ENCODE measurements at places on chromosomes 4 and X.

- no peak for DNase-seq
Observed at GRCh38 chr4:129623233-129623875, 527.4 kb downstream of the C4orf33 start.

DNA sequence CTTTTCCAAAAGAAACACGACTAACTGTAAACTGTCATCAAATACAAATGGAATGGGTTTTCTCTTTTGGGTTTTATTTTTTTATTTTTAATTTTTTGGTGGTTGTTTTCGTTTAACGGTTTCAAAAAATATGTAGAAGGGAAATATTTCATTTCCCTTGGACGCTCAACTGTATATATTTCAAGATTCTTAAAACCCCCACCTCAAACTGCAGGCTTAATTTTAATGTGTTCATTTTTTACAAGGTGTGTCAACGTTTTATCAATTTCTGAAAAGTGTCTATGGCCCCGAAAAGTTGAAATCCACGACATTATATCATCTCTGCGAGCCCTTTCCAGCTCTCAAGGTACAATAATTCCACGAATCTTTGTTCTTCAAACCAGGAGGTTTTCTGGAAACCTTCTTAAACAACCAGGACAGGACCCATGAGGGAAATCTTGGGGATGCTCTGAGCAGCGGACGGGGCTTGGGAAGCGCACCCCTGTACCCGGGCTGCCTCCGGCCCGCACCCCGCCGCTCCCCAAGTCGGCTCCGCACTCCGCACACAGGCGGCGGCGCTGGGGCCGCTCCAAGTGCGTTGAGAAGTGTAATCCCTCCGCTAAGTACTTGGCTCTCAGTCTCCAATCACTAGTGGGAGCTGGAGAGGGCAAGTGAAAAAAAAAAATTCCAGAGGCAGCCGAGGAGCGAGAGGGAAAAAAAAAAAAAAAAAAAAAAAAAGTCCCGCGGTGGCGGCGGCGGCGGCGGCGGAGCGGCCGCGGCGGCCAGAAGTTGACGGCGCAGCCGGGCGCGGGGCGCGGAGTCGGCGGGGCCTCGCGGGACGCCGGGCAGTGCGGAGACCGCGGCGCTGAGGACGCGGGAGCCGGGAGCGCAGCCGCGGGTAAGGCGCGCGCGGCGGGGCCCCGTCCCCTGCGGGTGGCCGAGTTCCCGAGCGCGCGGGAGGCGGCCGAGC is at the start of gene BMPR1B:
BMPR1B (plus strand) TSS at position 764 of the 949 bp plus-strand sequence. CDS start 346,470 bp downstream, outside the sequence.
- no peak for DNase-seq

DNA sequence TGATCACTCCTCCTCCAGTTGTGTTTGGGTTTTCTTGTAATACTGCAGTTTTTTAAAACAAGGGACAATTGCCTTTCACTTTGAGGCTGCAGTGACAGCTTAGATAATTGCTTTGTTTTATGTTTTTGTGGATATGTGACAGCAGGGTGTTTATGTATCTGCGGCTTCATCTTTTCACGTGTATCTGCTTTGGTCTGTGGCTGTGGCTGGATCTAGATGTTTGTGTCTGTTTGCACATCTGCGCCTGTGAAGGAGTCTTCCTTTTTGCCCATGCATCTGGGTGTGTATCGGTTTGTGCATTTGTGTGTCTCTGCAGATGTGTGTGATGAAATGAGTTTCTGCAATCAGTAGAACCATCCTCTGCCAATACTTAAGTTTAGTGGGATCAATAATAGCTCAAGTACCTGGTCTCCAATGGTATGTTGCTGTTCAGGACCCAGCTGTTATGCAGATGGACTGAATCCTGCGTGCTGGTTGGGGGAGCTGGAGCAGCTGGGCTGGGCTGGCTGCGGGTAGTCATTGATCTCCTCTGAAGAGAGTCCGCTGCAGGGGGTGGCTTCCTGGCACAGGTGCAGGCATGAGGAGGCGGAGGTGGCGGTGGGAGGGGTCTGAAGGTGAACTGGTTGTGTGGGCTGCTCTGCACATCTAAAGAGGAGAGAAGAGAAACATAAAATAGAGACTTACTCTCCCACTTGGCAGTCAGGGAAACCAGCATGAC is 390.3 kb downstream of the SH2D1A start:
- no peak for DNase-seq

DNA sequence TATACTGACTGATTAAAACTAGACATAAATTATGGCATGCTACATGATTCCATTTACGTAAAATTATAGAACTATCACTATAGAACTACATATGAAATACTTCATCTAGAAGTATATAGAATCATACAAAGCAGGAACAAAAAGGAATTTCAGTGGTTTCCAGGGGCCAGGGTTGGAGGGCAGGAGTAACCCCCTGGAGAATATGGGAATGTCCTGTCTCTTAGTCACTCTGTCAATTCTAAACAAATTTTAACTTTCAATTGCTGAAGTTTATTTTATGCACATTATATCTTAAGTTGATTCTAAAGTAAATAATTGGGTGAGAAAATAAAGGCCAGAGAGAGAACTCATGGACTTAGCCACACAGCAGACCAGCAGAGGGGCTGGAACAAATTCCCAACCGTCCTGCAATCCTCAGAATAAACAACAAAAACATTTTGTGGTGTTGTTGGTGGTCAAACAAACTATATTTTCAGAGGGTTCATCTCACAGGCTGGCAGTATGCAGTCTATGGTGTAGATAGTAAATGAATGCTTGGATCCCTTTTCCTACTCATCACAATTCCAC is 476.9 kb upstream of the SLIT2 start:
- no peak for DNase-seq

DNA sequence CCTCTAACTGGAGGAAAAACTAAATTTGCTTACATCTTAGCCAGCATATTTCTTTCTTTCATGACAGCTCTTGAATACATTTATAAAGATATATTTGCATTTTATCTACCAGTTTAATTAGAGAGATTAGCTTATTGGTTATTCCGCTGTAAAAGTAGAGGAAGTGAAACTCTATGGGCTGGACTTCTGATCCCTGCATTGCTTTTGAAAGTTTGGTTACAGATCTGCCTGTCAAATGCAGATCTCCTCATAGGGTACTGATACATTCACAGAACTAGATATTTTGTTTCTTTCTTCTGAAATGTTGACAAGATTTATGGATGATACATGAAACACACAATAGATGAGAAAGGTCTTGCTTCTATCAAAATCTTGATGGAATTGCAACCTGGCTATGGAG is 581.4 kb upstream of the AADAT start:
- no peak for DNase-seq

DNA sequence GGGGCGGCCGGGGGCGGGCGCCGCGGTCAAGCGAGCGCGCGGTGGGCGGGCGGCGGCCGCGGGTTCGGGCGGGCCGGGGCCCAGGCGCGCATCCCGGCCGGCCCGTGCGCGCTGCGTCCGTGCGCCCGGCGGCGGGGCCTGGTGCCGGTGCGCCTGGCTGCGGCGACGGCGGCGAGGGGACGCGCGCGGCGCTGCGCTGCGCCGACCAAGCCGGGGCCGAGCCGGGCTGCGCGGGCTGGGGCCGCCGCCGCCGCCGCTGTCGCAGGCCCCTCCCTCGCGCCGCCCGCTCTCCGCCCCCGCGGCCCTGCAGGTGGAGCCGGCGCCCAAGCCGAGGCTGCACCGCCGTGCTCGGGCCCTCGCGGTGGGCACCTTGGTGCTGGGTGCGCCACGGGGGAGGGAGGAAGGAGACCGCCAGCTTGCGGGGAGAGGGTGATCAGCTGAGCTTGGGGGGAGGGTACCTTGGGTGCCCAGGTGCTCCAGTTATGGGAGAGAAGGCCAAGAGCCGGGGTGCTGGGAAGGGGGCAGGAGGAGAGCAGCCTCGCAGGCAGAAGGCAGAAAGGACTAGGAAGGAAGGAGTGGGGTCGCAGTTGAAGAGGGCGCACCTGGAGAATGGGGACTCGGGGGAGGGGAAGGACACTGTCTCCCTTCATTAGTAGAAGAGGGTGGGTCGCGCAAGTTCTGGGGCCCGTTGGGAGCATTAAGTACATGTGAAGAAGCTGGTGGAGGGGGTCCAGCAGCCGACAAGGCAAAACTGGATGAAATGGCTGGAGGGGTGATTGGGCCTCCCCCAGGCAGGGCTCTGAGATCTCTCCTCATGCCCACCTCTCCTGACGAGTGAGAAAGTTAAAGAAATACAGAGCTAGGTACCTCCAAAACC is at the start of gene PPP2R2C:
PPP2R2C (minus strand) TSS at position 228 of the 877 bp plus-strand sequence. CDS start 385 bp downstream, outside the sequence.
- DNase-seq: no peak

DNA sequence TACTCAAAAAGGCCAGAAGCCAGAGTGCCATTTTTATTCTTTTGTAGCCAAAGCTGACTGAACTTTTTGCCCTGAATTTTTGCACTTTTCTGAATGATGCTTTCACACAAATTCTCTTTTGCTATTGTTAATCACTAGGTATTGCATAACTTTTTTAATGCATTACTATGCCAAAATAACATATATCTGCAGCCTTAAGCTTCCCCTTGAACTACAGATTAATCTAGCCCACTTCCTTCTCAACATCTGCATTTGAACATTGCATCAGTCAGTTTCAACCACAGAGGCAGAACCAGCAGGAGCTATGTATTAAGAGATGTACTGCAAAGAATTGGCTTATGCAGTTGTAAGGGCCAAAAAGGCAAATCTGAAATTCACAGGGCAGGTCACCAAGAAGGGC is 197.6 kb upstream of the GYPA start:
- no peak for DNase-seq

- DNase-seq: no peak
Observed at GRCh38 chrX:29518100-29518499, 697.3 kb upstream of the MAGEB2 start.

DNA sequence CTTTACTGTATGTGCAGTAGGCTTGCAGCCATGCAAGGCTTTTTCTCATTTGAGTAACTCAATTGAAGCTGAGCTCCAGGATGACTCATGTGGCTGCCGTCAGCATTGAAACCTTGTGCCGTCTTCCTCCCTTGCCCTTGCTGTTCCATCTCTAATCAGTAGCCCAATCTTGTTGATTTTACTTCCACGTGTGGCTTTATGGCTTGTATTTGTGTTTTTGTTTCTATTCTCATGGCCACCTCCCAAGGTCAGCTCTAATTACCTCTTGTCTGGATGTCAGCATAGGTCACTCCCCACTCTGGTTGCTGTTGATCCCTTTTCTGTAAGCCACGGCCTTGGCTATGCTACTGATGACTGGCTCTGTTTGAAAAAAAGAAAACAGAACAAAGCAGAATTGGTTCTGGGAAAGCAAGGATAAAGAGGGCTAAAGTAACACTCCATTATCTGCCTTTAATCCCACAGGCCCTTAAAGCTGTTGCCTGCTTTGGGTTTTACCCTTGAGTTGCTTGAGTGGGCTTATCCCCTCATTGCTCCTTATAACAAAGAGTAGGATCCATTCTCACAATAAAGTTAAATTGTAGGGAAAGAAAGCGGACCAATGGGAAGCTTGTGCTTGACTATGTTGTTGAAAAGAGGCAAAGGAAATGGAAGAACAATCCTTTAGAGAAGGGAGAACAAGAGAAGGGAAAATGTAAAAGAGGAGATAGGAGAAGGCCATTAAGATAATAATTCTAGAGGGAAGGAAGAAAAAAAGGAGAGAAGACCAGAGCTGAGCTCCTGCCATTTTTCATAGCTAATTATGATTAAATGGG is 173.9 kb upstream of the PGRMC2 start:
- DNase-seq: peak; percentile 42

GRCh38 chr4:159229164-159229563 is 126.3 kb downstream of the RAPGEF2 start:
- peak; percentile 35 for DNase-seq

DNA sequence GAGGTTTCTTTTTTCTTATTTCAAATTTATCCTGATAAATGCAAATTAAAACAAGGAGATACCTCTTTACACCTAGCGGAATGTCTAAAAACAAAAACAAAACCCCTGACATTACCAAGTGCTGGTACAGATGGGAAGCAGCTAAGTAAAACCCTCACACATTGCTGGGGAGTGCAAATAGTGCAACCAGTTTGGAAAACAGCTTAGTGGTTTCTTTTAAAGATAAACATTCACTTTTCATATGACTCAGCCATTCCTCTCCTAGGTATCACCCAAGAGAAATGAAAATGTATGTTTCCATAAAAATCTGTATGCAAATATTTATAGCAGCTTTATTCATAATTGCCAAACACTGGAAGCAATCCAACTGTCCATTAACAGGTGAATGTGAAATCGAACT is 84.1 kb upstream of the HELT start:
- DNase-seq: no peak

DNA sequence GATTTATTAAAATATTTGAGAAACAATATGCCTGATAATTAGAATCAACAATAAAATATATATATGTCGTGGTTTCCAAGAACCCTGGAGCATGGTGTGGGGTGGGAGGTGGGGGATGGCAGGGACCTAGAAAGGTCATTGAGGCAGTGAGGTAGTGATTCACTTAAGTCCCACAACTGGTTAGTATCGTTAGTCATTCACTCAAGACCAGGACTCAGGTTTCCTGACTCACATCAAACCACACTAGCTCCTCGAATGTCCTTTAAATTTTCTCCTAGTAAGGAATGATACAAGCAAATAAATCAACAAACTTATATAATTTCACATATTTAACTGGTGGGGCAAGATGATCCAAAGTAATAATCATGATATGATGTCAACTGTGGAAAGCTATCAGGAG is 158.8 kb upstream of the AADAT start:
- no peak for DNase-seq

DNA sequence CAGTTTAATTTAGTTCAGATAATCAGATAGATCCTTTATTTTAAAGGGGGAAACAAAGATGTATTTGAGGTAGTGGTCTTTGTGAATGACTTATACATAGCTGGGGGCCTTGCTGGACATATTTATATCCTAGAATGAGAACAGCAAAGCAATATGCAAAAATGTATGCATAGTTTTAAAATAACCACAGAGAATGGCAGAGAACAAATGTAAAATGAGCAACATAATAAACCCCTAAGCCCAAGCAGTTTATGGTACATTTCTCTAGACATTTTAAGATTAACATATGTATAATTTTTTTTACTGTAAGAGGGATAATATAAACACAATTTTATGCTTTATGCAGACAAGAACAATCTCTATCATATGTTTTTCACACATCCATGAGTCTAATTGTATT is 434.2 kb upstream of the SMIM31 start:
- no peak for DNase-seq

DNA sequence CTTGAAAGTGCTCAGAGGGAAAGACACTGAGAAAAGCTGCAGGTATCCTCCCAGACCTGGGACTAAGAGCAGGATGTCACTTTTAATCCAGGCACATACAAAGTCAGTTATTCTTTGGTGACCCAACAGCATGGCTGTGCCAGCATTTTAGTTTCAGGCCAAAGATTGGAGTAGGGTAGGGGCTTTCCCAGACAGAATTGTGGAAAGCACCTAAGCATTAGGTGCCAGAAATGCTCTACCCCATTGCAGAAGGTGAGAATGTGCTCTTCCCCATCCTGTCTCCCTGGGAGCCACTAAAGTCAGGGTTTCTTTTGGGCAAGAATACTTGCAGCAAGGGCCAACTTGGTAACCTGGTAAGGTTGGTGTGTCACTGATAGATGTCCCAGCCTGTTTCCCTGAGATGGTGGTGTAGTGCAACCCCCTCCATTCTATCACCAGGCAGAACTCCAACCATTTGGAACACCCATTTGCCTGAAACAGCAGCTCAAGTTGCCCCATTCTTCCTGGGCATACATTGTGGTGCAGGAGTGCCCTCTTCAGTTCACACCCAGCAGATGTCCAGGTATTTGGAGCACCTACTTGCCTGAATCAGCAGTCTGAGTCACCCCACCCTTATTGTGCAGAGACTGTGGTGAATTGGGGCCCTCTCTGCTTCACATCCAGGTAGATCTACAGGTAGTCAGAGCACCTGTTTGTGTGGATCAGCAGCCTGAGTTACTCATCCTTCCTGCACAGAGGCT is 183.5 kb downstream of the ZC4H2 start:
- DNase-seq: no peak
